Stimulated activated CD4-positive, alpha-beta T cell treated with anti-CD3 and anti-CD28 coated beads, Interleukin-2, amount 100 ng/mL, for 4 hours (primary cell): ENCODE measurements at places on chromosomes 6 and 20.

- DNase-seq: peak; percentile 16
Observed at GRCh38 chr6:154157082-154157481, 118.0 kb downstream of the OPRM1 start.

DNA sequence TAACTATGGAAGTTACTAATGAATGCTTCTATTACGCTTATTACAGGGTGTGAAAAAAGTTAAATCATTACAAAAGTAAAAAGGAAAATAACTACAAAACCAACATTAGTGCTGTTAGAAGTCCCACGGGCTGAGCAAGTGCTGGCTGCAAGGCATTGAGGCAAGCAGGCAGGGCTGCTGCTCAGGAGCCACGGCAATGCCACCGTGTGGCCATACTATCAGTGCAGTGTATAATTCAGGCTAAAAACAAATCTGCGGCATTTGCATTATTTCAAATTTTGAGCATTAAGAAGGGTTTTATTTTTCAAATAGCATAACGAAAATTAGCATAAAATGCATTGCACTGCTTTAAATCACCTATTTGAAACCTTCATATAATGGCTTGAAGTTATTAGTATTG, 17.1 kb downstream of the IFNGR1 start:
- no peak for DNase-seq

DNA sequence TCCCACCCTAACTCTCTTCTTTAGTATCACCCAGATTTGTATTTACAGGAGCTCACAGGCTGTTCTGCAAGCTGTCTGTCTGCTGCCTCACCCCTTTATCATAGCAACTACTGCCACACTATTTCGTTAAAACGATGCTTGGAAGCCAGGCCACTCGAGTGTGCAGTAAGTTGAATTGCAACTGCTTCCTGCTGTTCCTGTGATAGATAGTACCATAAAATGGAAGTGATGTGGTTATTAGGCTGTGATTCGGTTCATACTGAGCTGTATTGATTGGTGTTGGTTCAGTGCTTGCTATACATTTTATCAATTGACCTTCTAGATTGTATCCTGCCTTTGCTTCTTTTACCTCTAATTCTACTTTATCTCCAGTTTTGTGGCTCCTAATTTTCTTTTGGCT, 325.4 kb downstream of the RNF144B start:
- no peak for DNase-seq

DNA sequence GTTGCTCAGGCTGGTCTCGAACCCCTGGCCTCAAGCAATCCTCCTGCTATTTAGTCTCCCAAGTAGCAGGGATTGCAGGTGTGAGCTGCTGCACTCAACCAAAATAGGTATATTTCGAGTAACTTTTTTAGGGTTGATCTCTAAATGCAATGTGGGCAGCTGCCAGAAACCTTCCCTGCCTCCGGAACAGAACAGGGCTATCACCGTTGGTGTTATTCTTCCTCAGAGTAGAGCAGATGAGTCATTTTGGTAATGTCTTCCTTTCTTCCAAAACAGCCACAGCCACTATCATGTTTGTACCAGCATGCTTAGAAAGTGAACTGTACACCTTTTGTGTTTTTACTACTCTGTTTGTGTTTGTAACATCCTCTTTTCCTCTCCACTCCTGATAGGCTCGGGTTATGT, 44.1 kb downstream of the SNX9 start:
- DNase-seq: no peak

GRCh38 chr6:95091823-95092436, 485.4 kb upstream of the MANEA start:
- no peak for DNase-seq

DNA sequence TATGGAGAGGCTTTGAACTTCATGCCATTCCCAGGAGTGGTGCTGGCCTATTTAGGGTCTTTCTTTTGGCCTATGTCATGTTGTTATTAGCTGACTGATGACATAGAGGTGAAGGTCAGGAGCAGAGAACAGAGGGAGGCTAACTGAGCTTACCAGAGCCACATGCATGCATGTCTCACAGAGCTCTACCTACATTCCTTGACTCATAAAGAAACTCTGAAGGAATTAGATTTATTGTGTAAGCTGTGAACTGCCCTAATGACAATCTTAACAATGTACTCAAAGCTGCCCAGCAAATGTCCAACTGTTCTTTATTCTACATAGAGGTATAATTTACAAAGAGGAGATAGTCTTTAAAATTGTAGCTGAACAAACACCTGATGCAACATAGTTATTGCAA, 192.7 kb upstream of the CNR1 start:
- no peak for DNase-seq

DNA sequence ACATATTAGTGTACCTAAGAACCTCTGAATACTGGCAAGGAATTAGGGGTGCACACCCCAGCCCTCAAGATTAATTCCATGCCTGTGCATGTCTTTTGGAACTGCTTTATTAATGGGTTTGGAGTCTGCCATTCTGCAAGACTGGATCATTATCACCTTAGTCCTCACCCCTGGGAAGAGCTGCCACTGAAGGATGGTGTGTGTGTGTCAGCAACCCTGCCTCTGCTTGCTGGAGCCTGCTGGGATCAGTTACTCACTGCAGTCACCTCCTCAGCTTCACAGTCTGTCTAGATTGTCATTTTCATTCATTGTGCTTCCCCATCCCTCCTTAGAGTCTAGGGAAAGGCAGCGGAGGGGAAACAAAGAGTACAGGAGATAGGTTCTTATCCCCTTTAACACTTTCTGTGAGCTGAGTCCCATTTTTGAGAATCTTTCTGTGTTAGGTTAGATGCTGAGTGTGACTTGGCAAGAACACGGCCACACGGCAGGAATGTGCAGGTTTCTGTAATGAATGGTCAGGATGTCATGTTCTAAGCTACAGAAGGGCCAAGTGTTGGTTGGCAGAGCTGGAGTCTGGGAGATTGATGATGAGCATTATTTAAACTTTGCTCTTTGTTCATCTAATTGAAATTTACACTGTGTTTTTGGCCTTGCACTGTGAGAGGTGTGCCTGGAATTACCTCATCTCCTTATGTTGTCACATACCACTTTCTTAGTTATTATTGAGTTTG, 21.1 kb downstream of the GHRH start:
- no peak for DNase-seq

DNA sequence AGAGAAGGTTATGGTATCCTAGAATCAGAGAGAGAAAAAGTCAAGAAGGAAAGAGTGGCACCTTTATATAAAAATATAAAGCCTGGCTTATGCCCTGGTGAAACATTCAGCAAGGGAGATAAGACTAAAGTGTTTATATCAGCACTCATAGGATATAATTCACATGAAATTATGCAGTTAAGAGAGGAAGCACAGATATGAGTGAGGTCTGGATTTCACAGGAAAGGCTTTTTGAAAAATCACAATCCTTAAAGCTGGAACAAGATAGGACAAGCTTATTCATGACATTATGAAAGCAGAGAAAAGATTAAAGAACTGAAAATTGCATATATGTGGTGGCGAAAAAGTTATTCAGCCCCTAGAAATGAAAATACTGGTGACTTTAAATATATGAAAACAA, 181.2 kb upstream of the FLRT3 start:
- DNase-seq: no peak

DNA sequence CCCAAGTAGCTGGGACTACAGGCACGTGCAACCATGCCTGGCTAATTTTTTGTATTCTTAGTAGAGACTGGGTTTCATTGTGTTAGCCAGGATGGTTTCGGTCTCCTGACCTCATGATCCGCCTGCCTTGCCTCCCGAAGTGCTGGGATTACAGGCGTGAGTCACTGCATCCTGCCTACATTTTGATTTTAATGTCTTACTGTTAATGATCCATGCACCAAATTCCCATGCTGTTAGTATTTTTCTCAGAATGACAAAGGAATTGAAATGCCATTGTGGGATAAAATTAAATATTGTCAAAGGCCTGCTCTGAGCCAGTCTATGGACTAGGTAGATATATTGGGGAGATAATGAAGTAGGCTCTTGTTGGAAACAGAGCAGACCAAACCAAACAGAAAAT, 28.2 kb downstream of the CBFA2T2 start:
- no peak for DNase-seq

GRCh38 chr6:42226645-42227143, 9.0 kb upstream of the MRPS10 start:
- no peak for DNase-seq

GRCh38 chr20:64065974-64066343, 3.0 kb downstream of the TCEA2 start:
- DNase-seq: no peak

DNA sequence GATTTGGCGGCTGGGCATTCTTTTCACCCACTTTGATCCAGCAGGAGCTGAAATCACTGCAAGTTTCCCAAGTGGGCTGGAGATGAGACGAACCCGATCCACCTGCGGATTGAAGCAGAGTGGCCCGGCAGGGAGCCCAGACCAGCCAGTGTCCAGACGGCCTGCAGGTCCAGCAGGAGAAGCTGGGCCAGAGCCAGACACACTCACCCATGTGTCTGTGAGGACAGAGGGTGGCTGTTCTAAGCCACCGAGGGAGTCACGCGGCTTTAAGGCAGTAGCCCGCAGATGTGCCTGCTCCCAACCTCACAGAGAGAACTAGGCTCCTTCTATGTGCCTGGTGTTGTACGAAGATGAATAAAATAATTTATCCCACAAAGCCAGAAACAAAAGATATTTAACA, 200.7 kb downstream of the WDR27 start:
- DNase-seq: no peak

- DNase-seq: no peak
Observed at GRCh38 chr6:138017166-138017757, 90.0 kb downstream of the PERP start.

GRCh38 chr20:38201356-38201755, 36.3 kb upstream of the TGM2 start:
- no peak for DNase-seq

DNA sequence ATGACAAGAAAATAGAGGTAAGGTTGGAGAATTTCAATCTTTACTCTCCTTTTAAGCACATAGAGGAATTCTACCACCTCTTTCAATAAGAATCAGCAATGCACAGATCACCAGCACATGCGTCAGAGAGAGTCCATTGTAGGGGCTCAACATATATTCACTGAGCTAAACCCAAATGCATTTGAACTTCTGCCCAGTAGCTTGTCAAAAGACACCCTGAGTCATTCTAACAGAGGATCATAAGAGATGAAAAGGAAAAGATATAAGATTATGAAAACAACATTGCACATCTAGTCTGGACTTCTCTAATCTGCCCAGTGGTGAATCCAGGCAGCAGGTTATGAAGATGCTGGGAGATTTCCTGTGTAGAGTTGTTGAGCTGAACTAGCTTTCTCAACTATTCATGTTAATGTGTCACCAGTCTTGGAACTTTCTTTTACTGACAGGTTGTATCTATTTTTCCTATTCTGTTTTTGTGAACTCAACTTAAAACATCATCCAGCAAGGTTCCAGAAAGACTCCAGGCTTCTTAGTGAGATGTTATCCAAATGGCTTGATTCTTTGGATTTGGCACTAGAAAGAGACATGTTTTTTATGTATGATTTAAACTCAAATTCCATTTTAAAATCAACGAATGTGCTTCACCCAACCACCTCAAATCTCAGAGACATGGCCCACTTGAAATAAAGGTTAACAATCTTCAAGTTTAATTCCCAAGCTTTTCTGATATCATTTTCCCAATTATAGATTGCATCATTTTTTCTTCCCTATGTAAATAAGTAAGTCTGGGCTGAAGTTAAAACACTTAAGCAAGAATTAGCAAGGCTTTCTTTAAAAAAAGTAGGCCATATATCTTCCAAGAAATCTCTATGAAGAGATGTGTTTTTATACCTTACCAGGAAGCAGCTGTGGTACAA, 89.3 kb downstream of the TSHZ2 start:
- no peak for DNase-seq

DNA sequence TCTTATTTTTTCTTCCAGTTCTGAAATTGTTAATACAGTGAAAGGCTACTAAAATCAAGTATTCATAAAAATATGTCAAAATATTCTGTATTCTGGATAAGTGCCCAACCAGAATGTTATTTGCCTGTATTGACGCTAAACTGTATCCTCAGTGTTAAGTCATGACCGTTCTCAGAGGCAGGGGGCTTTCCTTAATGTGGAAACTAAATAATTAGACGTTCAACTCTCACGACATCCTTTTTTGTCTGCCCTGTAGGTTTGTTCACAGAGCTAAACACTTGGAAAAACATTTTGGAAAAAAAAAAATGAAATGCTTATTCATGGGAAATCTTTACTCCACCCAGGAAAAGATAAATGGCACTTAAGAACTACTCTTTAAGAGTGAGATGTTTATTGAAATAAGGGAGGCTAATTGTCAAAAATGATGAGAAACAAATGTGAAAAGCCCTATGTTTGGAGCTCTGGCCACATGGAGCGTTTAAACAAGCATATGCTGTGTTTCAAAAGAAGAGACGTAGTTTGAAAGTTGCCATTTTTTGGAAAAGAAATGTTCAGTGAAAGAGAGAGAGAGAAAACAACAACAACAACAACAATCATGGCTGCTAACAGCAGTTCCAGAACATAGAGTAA, 453.1 kb upstream of the MARCKS start:
- DNase-seq: no peak

DNA sequence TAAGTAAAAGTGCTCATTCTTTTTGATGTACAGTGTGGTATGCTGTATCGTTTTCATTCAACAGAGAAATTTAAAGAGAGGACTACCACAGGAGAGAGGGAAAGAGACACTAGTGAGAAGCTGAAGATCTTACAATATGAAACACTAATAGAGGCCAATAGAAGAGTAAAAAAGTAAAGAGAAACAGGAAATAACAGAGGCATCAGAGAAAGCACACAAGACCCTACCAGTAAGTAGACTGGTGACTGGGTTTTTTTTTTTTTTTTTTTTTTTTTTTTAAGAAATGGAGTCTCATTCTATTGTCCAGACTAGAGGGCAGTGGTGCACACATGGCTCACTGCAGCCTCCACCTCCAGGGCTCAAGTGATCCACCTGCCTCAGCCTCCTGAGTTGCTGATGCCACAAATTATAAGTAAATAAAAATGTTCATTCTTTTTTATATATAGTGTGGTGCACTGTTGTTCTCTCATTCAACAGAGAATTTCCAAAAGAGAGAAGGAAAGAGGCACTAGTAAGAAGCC, 18.8 kb downstream of the ELOVL4 start:
- DNase-seq: no peak

- DNase-seq: no peak
Observed at GRCh38 chr20:37529214-37529967, 1.7 kb upstream of the BLCAP start.

DNA sequence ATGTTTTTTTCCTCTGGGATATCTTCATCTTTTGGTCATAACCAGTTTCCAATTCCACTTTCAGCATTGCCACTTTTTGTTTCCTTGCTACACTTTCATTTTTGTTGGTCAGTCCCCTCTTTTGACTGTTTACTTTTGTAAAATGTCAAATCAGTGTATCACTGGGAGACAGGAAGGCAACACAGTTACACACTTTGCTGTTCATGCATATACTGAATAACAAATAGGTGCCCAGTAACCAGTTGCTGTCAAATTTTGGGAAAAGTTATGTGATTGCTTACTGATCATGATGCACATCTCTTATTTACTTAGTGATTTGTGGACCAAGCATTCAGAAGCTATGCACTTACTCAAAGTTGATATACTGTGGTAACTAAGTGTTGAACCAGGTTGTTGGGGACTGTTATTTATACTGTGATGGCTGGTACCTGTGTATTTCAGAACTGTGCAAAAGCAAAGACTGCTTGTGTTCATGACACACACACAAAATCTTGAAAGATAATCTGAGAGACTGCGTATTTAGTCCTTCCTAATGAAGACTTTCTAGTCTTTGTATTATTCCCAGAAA, 41.0 kb downstream of the ZNF292 start:
- no peak for DNase-seq
